ENCODE measurements at places on chromosomes 2 and 18. TPM values are rescaled to one million over a fixed set of nuclear protein-coding genes. Genes with fewer than 3 reads are reported as not detected.

- peak; percentile 83 for DNase-seq
These were observed 27.5 kb downstream of the ZNF638 start for GRCh38 chr2:71358931-71359671.

GRCh38 chr2:2842466-2842865, 511.4 kb upstream of the MYT1L start:
- DNase-seq: no peak

Gene RAMP1
- 9.1 TPM for total RNA-seq

DNA sequence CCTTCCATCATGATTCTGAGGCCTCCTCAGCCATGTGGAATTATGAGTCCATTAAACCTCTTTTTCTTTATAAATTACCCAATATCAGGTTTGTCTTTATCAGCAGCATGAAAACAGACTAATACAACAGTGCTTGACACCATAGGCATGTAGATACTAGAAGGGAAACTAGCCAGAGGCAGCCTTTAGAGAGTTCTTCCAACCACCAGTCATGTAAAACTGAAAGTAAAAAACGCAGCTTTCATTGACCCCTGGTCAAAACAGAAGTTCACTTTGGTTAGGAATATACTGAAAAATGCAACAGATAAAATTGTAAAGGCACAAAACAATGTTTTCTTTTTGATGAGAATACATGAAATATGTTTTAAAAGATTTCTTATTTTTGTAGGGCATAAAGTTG, 122.8 kb upstream of the L3MBTL4 start:
- DNase-seq: no peak

Gene CD8B2
- not detected for total RNA-seq

DNA sequence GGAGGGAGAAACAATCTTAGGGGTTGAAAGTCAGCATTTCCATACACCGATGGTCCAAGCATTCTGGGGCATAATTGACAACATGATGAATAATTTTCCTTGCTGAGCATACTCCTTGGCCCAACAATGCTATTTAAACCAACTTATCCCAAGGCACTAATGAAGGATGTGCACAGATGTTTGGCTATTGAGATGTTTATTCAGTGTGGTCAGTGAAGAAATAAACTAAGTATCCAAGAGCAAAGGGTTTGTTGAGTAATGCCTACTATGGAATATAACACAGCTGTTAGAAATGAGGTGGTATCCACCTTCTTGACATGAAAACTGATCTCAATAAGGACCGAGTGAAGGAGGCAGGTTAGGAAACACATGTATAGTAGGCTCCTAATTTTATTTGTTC, 53.9 kb upstream of the RAB6D start:
- no peak for DNase-seq

DNA sequence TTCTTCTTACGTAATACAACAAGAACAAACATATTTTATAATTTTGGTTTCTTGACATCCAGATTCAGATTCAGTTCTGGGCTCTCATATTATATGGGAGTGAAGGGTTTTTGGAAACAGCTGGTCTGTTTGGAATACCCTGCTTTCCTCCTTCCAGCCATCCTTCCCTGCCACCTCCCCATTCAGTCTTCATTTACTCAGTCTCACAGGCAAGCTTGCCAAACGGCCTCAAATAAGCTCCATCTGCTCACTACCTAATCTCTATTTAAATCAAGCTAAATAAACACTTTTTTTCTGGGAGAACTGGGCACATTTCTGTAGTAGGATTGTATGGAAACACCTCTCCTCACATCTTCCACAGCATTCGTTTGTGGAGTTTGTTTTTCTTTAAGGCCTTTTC, 147.5 kb downstream of the RND3 start:
- peak; percentile 27 for DNase-seq

- DNase-seq: no peak
These were observed 32.3 kb downstream of the WDPCP start for GRCh38 chr2:63555931-63556330.

Gene CDCA7
- 4.6 TPM for total RNA-seq

GRCh38 chr18:11050966-11051365, 98.4 kb downstream of the PIEZO2 start:
- DNase-seq: no peak

- DNase-seq: no peak
These were observed 5.5 kb downstream of the WDR75 start for GRCh38 chr2:189446780-189447179.

DNA sequence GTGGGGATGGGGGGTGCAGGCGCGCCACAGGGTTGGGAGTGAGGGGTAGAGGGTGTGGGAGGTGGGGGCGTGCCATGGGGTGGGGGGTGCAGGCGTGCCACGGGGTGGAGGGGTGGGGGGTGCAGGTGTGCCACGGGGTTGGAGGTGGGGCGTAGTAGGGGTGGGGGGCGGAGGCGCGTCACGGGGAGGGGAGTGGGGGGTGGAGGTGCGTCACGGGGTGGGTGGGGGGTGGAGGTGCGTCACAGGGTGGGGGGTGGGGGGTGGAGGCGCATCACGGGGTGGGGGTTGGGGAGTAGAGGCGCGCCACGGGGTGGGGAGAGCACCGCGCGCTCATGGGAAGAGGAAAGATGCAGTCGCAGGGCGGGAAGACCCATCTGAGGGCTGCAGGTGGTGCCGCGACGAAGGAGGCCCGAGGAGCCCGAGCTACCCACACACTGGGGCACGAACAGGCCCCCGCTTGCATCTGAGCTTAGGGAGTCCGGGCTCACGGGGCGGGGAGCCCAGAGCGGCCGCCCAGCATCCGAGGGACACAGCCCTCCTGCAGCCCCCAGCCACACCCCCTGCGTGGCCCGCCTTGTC, 37.5 kb downstream of the SNED1 start:
- DNase-seq: no peak

GRCh38 chr2:15421753-15422152, 139.4 kb downstream of the NBAS start:
- DNase-seq: no peak

DNA sequence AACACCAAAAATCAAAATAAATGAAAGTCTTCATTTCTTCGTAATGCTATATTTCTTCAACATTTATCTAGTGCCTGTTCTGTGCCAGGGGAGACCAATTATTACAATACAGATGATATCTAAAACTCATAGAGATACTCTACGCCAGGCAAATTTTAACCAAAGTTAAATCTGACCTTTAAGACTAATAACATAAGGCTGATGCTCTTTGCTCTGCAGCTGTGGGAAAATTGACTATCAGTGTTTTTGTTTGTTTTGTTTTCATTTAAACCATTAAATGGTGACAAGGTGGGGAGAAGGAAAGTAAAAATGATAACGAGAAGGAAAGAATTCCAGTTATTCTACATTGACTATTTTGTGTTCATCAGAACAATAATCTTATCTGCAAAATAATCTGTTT, 406.4 kb downstream of the LRP1B start:
- DNase-seq: no peak

Gene PID1
- 13.6 TPM for total RNA-seq

DNA sequence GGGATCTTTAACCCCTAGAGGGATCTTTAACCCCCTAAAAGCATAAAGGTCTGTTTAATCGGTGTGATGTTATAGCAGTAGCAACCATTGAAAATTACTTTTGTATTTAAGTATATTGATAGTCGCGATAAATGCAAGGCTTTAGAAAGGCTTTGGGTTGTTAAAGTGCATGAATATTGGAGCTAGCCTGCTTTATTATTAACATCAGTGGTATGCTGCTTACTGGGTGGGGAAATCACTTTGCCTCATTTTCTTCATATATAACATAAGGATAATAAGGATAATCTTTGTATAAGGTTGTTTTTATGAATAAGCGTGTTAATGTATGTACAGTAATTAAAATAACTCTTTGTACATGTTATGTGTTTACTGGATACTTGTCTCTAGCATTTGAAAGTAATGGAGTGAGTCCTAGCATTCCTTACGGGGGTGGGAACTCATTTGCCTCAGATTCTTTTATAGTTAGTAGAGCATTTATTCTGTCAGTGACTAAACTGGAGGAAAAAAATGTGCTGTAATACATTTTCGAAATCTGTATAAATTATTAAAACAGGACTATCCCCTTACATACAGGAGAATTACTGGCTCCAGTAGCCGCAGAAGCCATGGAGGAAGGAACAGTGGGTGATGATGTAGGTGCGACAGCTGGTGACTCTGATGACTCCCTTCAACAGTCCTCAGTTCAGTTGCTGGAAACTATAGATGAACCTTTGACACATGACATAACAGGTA, 122.2 kb downstream of the BIRC6 start:
- peak; percentile 68 for DNase-seq

Gene ATOH8
- total RNA-seq: 1.9 TPM

DNA sequence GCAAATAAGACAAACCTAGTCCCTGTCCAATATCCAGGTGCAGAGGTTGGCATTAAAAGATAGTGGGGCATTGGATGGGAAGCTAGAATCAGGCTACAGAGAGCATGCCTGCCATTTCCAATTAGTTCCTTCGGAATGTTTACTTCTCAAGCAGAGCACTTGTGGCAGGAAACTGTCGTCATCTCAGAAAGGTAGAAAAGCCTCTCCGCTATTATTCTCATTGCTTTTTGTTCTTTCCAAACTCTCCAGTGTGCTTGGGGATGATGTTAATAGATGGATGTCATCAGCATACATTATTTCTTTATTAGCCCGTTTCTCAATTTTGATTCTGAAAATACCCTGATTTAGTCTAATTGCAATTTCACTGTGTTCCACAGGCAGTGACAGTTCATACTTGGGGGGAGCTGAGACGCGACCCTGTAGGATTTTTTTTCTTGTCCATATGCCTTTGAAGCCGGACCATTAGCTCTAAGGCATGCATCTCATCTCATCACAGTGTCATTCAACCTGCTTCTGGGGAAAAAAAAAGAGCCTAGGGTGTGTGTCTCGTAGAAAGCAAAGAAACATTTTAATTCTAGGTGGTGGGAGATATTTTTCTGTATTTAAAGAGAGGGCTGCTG, 7.7 kb downstream of the ASB18 start:
- DNase-seq: no peak

DNA sequence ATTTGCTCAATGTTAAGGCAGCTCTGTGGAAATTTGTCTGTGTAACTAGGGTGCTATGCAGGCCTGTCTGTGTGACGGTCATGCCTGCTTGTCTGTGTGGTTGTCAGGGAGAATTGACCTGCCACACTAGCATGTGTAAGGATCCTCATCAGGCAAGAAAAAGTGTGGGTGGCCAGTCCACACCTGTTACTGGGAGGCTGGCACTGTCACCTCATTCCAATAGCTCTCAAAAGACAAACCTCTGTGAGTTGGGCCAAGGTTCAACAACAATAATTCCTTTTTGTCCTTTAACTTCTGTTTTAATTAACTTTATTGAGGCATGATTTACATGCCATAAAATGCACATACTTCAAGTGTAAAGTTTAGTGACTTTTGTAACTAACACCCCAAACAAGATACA, 4.2 kb upstream of the MARCO start:
- no peak for DNase-seq

DNA sequence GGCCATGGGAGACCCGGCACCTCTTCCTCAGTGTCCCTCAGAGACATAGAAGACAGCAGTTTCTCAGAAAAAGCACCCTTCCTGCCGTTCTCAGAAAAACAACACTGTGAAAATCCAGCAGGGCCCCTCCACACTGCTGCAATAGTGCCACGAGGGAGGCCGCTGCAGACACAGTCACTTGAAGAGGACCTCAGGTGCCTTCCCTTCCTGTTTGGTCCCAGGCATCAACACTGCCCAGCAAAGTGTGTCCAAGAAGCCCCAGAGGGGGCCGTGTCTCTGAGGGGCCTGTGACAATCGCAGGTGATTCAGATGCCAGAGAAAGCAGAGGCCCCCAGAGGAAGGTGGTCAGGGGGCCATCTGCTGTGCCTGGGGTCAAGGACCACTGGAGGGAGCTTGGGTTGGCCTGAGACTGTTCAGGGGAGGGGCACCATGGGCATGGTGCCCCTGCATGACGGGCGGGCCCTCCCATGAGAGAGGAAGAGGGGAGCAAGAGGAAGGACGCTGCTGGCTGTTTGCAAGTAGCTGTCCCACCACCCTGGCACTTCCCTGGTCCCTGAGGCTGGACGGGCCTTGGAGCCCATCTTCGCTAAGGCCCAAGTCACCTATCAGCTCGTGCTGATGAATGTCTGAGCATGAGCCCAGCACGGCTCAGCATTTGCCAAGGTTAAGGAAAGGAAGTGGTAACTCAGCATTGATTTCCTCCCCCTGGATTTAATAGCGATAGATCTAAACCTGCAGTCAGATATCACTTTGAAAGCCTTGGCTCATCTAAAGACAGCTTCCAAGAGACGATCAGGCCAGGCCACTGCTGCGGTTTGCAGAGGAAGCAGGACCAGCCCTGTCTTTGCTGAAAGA, 9.1 kb downstream of the TWIST2 start:
- DNase-seq: no peak

GRCh38 chr18:79248495-79249060, 147.2 kb upstream of the NFATC1 start:
- peak; percentile 55 for DNase-seq

- DNase-seq: no peak
These were observed 295.8 kb upstream of the ACVR2A start for GRCh38 chr2:147549054-147549453.

DNA sequence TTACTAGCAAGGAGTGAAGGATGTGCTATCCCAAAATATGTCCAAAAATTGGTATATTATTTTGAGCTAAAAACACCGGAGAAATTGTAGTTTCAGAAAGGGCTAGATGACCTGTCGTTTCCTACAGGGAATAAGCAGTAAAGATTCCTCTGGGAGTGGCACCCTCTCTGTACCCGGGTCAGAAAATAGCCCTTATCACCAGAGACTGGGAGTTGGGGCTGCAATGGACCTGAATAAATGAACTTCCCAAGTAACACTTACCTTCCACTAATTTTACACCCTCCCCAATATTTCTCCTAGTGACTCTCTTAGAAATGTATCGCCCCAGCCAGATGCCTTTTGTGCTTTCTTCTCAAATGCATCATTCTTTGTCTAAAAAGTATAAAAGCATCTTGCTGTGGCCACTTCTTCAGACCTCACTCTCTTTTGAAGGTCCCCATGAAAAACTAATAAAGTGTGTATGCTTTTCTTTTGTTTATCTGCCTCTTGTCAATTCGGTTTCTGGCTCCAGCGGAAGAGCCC, 734 bp upstream of the RMC1 start:
- no peak for DNase-seq

Gene TWIST2
- 2.5 TPM for total RNA-seq

Gene ZNF892
- 5.9 TPM for total RNA-seq

DNA sequence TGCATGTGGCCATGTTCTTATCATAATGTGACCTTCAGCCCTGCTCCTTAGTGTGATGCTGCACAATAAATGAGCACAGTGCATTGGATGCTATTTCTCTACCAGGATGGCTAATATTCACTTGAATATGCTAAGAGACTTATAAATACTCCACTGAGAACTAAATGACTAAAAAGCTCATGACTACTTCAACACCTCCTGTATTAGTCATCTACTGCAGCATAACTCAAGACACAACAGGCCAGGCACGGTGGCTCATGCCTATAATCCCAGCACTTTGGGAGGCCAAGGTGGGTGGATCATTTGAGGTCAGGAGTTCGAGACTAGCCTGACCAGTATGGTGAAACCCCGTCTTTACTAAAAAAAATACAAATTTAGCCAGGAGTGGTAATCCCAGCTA, 213.4 kb downstream of the RND3 start:
- DNase-seq: peak; percentile 44

- DNase-seq: no peak
These were observed 12.2 kb upstream of the YPEL5 start for GRCh38 chr2:30134582-30134981.

Gene UGT1A8
- total RNA-seq: not detected

Data from astrocyte (in vitro differentiated cells and primary cell).